ENCODE measurements at places on chromosomes 2 and 18.

DNA sequence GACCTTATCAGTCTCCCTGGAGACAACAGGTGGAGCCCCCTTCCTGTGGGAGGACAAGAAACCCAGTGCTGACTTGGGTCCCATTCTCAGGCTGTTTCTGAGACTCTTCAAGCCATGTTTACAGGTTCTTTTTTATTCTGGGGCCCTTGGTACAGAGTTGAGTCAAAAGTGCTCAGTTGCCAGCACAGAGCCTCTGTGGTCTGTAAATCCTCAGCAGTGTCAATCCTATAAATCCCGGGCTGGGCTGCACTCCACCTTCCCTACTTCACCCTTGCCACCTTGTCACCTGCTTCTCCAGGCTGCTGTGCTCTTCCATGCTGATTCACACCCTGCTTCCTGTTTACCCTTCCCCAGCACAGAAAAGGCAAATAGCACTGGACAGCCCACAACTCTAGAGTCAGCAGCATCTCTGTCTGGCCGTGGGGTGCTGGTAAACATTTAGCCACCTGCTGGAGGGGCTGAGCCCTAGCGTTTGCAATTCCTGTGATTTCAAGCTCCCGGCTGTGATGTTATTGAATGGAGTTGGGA lies 74.7 kb downstream of the TNFRSF11A start:
- DNase-seq, result peak; percentile 97

GRCh38 chr2:162018530-162018929 lies 55.5 kb downstream of the DPP4 start:
- no peak for DNase-seq

GRCh38 chr18:39870591-39870990 lies 2084.4 kb upstream of the PIK3C3 start:
- DNase-seq, result no peak

DNA sequence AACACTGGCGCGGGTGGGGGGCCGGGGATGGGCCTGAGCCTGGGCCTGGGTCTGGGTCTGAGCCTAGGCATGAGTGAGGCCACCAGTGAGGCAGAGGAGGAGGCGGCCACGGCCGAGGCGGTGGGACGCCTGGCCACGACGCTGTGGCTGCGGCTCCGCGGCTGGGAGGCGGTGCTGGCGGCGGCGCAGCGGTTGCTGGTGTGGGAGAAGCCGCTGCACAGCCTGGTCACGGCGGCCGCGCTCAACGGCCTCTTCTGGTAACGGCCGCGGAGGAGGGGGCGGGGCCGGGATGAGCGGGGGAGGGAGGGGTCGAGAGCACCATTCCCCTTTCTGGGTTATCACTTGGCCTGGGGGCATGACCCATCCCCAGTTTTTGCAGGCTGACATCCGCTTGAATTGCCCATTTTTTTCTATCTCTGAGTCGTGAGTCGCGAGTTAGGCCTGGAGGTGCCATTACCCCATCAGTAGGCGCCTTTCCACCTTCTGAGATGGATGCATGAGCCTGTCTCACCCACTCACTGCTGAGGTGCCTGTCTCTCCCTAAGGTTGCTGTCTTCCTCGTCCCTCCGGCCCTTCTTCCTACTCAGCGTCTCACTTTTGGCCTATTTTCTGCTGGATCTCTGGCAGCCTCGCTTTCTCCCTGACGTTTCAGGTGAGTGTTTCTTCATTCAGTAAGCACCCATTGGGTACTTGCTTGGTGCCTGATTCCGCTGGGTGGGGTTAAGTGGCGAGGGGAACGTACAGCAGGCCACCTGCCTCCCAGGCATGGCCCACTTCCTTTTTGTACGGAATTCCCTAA lies 501 bp downstream of the RETREG2 start:
- peak; percentile 44 for DNase-seq

- DNase-seq, result no peak
Observed at GRCh38 chr2:25056098-25056821, 14.4 kb downstream of the EFR3B start.

DNA sequence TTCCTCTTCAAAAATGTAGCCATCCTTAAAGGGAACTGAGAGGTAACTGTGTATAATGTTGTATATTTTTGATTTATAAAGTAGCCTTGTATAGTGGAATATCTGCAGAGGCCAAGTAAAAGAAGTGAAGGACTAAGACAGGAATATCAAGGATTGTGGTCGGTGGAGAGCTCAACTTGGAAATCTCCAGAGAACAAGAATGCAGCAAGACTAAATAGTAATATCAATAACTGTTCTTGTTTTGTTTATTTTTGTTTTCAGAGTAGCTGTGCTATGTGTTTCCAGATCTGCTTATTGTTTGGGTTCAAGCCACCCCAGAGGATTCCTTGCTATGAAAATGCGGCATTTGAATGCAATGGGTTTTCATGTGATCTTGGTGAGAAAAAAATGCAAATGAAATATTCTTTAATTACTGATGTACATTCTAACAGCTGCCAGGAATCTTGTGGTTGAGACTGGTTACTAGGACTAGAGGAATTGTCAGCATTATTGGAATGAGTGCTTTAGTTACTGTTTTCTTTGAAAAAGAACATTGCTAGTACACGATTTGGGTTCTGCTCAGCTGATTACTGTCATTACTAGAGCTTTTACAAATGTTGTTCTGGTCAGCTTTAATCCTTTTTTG lies 25.0 kb downstream of the FASTKD2 start:
- DNase-seq, result no peak

GRCh38 chr2:165777522-165778186 lies 16.4 kb downstream of the GALNT3 start:
- no peak for DNase-seq

- DNase-seq, result peak; percentile 89
Observed at GRCh38 chr2:212539072-212539880, 674 bp upstream of the ERBB4 start.

GRCh38 chr2:201218780-201219179 lies 35.8 kb downstream of the CASP10 start:
- peak; percentile 21 for DNase-seq

DNA sequence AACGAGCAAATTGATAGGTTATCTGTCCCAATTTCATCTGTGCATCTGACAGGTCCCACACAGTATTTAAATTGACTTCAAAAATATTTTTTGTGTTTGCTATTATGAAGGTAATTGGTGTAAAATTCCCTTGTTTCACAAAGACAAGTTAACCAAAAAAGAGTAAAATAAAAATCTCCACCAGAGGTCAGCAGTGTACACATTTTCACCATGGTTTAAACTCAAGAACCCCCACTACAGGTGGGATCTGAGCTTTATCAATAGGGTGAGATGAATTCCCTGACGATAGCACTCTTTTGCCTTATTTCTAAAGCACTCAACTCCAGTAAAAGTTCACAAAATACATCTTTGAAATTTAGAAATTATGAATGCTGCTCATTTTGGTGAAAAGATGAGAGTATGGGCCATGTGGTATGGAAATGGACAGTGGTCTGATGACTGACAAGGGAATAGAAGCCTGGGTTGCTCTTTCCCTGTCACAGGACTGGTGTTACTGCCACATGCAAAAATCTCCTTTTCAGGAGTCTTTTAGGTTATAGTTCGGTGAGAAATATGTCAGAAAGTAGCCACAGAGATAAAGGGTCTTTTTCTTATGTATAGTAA lies 68.0 kb downstream of the SERPINB8 start:
- DNase-seq, result peak; percentile 78

GRCh38 chr2:150859877-150860276 lies 372.4 kb upstream of the RND3 start:
- peak; percentile 33 for DNase-seq

- no peak for DNase-seq
Observed at GRCh38 chr18:2958819-2959298, 54.1 kb downstream of the LPIN2 start.

DNA sequence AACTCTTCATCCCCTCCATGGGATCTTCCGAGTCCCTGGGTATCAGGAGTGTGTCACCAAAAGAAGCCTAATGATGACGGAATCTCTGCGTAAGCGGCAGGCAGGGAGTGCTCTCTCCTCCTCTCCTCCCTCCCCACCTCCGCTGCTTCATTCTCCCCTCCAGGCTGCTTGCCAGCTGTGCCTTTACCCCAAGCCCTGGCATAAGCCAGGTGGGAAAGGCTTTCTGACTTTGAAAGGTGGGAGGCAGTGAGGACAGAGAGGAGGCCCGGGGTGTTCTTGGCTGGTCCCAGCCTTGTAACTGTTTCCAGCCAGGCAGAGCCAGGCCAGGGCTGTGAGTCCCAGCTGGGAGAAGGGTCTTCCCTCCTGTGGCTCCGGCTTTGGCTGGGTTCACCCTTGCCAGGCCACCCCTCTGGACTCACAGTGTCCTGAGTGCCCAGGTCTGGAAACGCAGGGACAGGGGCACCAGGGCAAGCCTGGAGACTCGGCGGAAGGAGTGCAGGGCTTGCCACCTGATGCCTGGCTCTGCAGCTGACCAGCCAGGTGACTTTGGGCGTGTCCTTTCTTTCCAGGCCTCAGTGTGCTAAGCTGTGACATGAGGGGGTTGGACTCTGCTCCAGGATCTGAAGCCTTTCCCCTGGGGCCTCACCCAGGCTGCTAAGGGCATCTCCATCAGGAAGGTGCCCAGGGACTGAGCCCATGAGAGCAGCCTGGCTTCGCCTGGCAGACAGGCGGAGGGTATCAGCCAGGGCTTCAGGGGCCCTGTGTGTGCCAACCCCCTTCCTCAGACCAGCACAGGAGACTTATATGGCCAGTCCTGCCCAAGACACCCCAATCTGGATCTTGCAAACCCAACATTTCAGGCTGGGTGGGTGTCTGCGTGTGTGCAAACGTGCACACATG lies 32.7 kb upstream of the HPCAL1 start:
- DNase-seq, result no peak
